ENCODE measurements at places on chromosomes 13 and 19.

GRCh38 chr13:90526711-90527110 lies 820.8 kb upstream of the MIR17HG start:
- DNase-seq: no peak

DNA sequence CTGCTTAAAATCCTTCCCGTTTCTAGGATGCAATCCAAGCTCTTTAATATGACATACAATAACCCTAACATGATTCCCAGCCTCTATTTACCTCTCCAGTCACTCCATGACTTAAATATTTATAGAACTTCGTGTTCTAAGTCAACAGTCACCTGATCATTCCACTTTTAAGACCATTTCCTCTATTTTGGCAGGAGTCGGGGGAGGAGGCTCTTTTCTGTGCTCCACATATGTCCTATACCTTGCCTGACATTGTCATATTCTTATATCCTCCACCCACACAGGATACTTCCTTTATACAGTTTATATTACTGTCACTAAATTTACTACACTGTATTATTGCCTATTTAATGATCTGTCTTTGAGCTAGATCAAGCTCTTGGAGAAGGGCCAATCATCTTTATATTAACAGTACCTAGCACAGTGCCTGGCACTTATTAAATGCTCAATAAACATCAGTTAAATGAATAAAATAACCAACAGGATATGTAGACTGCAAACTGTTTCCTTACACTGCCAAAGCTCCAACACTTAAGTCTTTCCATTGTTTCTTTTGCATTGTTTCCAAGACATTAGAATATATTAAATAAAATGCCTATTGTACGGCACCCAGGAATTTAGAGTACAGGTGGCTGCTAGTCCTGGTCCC lies 2.7 kb downstream of the ARGLU1 start:
- no peak for DNase-seq

DNA sequence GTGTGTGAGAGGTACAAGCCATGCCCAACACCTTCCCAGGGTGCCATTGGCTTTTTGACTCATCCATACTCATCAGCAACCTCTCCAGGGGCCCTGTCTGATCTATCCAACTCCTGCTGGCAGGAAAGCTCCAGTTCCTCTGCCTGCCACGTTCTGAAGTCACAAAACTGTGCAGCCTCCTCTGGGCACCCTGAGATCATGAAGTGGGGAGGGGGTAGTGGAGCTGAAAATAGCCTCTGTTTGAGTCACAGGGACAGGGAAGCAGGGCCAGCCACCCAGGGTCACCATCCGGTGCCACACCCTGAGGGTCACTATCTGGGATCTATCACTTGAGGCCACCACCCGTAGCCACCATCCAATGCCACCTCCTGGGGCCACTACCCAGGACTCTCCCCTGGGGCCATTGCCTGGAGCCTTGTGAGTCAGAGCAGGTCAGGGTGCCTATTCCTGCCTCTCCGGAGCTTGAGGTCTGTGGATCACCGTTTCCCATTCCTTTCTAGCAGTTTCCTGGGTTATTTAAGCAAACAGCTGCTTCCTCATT lies 172.1 kb downstream of the NUFIP1 start:
- peak; percentile 64 for DNase-seq

DNA sequence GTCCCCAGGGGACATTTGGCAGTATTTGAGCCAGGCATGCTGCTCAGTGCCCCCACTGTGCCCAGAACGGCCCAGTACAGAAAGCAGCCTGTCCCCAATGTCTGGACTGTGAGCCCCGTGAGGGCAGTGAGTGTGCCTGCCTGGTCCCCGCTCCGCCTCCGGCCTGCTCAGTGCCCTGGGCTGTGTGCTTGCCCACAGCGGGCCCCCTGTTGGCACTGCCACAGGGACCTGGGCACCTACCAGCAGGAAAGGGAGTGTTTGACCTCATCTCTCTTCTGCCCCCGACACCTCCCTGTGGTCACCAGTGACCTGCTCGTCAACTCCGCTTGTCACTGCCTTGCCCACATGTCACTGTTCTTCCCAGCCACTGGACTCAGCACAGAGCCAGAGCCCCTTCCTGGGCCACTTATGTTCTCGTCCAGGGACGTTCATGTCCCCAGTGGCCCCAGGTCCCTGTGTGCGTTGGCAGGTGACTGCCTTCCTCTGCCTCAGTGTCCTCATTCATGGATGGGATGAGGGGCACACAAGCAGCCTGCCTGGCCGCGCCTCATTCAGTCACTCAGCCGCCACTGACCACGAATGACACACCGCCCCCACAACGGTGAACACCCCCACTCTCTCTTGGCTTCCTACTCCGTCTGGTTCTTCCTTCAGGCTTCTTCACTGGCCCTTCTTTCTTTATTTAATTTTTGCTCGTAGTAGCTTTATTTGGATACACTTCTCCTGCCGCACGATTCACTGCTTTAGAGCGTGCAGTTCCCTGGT lies 2.8 kb downstream of the FZR1 start:
- peak; percentile 24 for DNase-seq

GRCh38 chr19:46759817-46760333 lies 13.6 kb upstream of the STRN4 start:
- peak; percentile 99 for DNase-seq

DNA sequence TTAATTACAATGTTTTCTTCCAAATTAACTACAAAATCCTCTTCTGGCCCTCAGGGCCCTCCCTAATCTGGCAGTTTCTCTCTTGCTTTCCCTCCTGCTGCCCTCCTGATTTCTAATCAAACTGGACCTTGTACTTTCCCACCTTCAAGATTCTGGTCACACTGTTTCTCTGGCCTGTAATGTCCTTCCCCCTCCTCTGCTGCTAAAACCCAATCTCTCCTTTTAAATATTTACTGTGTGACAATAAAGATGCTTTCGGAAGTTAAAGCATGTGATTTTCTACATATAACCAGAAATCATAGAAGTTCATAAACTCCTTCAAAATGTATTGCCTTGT lies 14.1 kb upstream of the HMGB1 start:
- DNase-seq: no peak

GRCh38 chr13:98888890-98889279 lies 89.0 kb downstream of the DOCK9 start:
- DNase-seq: no peak

DNA sequence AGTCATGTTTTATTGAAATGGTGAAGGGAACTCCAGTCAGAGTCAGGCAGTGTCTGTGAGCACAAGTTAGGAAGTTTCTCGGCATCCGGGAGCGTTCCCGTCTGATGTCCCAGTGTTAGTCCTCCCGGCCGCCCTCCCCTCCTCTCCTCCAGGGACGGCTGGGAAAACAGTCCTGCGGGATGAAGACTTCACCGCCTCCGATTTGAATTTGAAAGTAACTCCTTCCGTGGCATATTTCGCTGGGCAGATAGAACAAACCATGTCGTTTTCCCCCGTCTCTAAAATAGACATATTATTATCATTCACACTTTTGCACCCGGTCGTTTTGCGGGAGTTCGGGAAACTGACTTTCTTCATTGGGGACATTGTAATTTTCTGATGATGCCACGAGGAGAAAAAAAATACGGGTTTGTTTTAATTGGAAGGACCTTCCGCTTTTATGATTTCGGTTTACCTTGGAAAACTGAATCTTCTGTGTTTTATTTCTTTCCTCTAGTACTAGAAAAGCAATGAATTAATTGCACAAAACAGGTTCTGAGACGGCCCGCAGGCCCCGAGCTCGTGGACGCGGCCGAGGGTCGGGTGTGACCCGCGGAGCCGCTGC lies 76.6 kb downstream of the ZIC5 start:
- no peak for DNase-seq

DNA sequence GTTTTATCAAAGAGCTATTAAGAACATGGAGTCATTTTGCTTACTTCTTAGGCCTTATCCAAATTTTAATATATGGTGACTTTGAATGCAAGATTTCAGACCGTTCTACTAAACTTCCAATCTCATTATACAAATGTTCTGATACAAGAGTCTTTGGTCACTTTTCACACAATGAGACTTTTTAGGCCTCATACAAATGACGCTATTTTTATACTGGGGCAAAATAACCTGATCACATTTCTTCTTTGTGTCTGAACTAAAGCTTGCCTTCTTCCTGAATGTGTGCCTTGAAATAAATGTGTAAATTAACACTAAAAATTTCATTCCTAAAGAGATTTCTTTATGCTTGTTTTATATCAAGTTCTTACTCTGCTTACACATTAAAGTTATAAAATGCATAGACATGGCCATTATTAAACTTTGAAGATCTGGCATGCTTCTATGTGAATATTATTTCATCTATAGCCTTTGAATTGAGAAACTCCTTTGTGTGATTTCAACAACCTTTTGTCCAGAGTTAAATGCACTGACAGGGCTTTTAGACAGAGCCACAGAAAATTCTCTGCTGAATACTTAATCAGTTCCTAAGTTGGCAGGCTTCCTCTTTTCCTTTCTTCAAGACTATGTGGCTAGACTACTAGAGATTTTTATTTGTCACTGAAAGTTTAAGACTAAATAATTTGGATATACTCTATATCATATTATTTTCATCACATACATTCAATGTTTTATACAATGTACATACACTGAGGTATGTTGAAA lies 86.1 kb downstream of the EDNRB start:
- DNase-seq: peak; percentile 24

DNA sequence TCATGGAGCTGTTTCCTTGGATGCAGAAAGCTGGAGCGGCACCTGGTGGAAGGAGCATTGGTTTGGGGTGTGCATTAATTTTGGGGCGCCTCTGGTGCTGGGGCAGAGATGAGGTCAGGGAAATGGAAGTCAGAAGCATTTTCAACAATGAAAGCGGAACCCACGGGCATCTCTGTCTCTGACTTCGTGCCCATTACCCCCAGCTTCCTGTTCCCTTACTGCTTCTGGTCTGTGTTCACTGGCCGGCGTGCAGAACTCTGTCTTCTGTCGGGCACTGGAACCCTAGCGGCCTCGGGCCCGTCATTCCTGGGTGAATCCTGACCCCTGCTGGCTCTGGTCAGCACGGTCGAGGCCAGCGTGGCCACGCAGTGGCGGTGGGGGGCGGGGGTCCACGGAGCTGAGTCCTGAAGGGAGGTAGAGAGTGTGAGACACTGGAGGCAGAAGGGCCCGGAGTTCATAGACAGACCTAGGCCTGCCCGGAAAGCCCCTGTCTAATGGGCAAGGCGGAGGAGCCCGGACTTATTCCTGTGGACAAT lies 7.9 kb upstream of the LINGO3 start:
- DNase-seq: peak; percentile 59

DNA sequence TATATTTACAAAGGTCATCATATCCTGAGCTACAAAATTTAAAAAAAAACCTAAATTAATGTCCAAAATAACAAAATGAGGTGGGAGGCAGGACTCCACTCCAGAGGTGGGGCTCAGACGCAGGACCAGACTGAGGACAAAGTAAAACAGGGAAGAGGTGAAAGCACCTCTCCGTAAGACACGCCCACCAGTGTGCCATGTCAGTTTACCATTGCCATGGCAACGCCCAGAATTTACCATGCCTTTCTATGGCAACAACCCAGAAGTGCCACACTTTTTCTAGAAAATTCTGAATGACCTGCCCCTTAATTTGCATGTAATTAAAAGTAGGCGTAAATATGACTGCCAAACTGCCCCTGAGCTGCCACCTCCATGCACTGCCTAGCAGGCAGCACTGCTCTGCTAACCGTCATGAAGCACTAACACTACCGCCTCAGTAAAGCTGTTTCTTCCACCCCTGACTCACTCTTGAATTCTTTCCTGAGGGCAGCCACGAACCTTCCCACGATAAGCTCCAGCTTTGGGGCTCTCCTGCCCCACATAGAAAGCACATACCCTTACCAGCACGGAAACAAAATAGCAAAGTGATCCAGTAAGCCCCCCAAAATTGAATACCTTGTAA lies 22.3 kb upstream of the PDCD5 start:
- no peak for DNase-seq

DNA sequence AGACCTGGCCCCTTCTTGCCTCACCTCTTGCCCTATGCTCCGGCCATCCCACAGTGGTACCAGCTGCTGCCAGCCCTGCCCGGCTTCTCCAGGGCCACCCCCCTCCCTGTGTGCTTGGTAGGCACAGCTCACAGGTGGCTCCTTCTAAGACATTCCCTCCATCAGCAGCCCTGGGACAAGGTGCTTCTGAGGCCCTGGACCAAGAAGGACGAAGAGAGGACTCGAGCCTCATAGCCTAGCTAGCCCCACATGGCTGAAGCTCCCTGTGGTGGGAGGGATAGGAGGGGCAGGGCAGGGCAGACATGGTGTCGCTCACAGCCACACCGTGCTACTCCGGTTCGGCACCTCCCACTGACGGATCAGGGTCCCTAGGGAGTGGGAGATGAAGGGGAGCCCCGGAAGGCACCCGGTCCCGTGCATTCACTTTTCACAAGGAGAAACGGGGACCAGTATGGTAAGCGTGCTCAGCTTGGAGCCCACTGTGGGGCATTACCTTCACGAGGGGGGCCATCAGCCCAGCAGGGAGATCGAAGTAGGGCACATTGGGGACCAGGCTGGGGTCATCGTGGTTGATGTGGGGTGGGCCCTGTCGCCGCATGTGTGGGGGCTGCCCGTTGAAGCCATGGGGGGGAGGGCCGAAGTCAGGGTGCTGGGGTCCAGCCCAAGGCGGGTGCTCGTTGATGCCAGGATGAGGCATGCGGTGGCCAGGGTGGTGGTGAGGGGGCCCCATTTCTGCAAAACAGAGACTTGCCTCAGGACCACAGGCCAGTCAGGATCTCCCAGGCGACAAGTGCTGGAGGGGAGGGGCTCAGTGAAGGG lies 19.5 kb downstream of the CHERP start:
- DNase-seq: no peak

DNA sequence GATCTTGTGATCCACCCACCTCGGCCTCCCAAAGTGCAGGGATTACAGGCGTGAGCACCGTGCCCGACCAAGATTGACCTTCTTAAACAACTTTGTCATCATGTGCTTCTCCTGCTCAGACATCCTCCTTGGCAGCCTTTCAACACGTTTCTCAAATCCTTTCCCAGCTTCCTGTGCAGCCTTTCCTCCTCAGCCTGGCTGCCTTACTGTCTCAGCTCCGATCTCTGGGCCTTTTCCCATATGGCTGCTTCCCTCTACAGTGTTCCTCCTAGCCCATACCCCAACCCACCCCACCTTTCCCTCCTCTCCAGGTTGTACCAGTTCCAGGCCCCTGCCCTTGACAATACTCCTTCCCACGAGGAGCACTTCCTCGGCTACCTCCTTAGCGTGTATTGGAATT lies 7.2 kb downstream of the PHF11 start:
- DNase-seq: peak; percentile 65

- DNase-seq: no peak
These were observed 1702.2 kb downstream of the EFNB2 start for GRCh38 chr13:104833221-104833620.

- peak; percentile 96 for DNase-seq
These were observed 8.6 kb downstream of the PPFIA3 start for GRCh38 chr19:49127674-49128544.

- no peak for DNase-seq
These were observed 314.3 kb downstream of the SLITRK1 start for GRCh38 chr13:83568019-83568418.

- peak; percentile 30 for DNase-seq
These were observed 252.4 kb downstream of the UQCRFS1 start for GRCh38 chr19:28960586-28960985.

- peak; percentile 61 for DNase-seq
These were observed 17.5 kb downstream of the MIPEP start for GRCh38 chr13:23871616-23872220.

- no peak for DNase-seq
These were observed 4.8 kb upstream of the ZNF253 start for GRCh38 chr19:19860756-19861390.

- peak; percentile 97 for DNase-seq
These were observed 98.5 kb downstream of the MIPEP start for GRCh38 chr13:23790577-23791170.
